Non-pigmented ciliary epithelial cell (primary cell): ENCODE measurements at places on chromosomes 16 and 17.

DNA sequence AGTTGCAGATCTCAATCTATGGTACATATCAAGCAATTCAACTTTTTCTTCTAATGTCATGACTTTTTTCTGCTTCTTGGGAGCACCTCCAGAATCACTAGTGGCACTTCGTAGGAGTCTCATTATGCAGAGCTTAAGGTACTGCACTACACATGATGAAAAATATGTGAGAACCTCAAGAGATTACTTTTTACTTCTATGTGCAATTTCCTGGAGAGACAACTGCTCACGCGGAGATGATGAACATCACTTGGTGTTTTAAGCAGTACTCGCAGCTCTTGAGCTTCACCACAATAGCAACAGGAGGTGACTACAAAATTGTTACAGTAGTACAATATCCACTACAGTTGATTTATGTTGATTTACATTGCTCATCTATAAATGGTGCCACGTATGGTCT, 79.7 kb downstream of the MRTFB start:
- DNase-seq: no peak

DNA sequence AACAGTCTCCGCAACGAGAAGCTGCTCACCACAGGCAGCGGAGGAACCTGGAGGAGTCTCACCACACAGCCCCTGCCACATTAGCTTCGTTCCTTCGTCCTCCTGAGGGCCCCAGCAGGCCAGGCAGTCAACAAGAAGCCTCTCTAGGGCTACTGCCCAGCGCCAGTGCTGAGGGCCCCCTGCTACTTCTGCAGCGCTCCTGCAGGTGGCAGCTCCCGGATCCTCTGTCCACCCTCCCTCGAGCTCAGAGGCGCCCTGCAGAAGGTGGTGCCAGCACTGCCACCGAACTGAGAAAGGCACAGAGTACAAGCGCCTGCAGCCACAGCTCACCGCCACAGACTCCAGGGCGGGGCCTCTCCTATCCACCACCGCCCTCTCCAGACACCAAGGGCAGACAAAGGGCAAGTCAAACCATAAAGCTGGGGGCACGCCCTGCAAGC, 27.3 kb downstream of the KDM8 start:
- DNase-seq: no peak

DNA sequence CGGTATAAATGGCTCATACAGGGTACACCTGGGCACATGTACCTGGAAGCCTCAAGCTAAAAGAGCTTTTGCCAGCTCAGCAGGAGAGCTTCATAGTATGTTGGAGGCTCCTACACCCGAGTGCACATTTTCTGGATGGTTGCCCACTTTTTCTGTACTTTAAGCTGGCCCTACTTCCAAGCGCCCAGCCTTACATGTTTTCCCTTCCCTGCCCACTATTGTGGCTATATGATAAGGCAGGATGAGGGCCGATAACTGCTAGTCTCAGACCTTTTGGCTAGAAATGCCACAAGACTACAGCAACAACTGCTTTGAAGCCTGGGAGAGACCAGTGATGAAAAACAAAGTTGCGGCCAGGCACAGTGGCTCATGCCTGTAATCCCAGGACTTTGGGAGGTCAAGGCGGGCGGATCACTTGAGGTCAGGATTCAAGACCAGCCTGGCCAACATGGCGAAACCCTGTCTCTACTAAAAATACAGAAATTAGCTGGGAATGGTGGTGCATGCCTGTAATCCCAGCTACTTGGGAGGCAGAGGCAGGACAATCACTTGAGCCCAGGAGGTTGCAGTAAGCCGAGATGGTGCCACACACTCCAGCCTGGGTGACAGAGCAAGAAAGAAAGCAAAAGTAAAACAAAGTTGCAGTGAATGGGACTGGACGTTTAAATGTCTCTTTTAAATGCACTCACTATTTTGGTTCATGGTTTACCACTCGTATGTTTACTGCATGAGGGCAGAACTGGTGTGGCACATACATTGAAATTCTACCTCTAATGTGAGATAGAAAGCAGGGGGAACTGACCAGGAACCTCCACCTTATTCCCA, 14.2 kb upstream of the MARCHF10 start:
- DNase-seq: no peak

- DNase-seq: no peak
Measured at GRCh38 chr17:7881276-7882054, 7.1 kb upstream of the CHD3 start.

DNA sequence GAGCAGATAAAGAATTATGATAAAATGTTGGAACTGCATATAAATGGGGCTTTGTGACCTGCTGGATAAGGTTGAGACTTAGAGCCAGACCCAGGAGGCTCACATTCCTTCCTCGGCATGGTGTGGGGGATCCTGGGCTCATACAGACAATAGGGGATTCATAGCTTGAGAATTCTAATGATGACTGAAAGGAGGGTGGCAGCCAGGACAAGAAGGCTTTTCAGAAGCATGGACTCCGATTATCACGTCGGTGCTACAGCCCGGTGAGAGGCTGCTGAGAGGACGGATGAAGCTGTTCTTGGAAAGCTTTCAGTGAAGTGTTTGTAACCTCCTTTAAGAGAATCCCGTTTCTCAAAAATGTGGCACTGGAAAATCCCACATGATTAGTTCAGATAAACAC, 167.2 kb downstream of the ANKFN1 start:
- no peak for DNase-seq

DNA sequence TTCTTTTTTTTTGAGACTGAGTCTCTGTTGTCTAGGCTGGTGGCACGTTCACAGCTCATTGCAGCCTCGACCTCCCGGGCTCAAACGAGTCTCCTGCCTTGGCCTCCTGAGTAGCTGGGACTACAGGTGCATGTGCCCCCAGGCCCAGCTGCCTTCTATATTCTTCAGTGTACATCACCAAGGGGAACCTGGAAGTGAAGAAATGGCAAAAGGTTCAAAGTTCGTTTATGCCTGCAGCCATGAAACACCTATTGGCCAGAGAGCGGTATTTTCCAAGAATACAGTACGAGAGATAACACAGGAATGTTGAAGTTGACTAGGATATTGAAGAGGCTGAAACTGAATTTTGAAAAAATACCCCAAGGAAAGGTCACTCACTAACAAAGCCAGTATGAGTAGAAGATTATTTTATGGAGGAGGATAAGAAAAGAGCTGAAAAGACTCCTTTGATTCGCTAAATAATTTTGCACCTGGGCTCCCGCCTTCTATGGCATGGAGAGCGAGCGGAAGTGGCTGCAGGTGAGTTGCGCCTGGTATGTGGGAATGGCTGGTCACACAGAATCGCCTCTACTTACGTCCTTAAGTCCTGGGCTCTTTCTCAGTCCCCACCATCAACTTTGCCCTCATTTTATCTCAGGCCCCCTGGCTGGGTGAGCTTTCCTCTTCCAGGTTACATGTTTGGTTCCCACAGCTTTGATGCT, 9.8 kb downstream of the ST6GALNAC1 start:
- no peak for DNase-seq

- no peak for DNase-seq
Measured at GRCh38 chr16:57689762-57690558, 4.6 kb upstream of the DRC7 start.

DNA sequence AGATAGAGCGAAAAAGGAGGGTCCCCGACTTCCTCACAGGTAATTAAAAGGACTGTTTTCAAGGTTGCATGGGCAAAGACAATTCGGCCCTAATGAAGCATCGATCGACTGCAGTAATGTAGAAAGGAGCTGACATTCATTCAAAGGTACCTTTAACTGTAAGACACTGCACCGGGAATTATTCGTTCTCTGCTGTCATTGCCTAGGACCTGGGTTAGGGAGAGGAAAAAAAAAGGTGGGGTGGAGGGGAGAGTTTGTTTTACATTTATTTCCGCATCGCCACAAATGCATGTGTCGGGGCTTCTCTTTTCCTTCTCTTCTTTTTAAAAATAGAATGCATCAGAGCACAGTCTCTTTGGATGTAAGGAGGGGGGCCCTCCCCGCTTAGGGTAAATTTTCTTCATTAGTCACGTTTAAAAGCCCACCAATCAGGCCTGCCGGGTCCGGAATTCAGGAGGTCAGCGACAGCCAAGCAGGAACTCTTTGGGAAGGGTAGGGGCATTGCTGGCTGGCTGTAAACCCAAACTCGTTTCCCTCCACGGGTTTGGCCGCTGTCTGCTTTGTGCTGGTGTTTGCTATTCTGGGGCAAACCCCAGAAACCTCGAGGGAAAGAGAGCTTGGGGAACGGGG, 496.2 kb upstream of the ZFHX3 start:
- DNase-seq: no peak

DNA sequence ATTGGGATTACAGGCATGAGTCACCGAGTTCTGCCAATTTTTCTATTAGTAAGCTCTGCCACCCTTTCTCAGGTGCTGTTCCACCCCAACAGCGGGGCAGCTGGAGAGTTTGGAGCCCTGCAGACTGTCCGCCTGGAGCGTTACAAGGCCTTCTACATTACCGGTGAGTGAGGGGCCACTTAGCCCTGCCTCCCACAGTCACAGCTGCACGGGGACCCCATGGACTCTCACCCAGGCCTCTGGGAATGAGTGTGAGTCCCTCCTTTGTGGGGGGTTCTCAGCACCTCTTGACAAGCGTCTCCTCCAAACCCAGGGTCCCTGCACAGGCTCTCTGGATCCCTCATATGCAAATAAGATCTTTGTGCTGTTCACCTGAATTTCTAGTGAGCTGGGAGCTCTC, 56.0 kb downstream of the WIPI1 start:
- no peak for DNase-seq

GRCh38 chr16:53453928-53454327, 19.7 kb downstream of the RBL2 start:
- DNase-seq: no peak

GRCh38 chr16:49800876-49801275, 55.0 kb downstream of the ZNF423 start:
- no peak for DNase-seq

DNA sequence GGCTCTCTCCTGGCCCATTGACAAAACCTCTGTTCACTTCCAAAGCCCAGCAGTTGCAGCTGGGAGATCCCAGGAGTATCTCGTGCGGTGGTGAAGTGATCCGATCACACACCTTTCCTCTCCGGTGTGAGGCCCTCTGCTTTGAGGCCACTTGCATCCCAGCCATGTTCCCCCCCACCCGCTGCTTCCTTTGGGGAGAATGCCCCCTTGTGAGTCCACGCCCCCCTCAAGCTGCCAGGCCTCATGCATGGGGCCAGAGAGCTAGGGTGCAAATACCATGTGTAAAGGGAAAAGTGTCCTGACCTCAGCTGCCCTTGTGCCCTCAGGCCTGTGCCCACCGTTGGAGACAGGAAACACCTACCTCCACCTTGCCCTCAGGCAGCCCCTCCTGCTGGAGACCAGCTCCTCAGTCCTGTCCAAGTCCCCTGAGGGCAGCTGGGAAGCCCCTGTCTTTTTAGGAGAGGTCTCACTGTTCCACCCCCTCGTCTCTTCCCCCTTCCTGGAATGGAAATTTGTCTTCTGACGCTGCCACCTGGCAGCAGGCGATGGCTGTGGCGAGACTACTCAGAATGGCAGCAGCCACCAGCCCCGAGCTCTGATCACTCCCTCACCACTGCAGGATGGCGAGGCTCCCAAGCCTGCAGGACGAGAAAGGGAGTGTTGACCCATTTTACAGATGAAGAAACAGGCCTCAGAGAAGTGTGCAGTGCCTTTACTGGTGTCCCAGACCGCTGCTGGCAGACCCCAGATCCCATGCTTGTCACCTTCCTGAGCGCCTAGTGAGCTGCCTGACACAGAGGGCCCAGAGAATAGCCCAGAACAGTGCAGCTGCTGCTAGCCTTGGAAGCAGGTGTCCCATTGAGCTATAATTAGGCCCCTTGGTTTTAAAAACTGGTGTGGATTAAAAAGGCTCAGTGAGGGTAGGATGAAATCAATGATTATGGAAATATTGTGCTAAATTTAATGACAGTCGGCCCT, 120.6 kb upstream of the CACNG5 start:
- no peak for DNase-seq

DNA sequence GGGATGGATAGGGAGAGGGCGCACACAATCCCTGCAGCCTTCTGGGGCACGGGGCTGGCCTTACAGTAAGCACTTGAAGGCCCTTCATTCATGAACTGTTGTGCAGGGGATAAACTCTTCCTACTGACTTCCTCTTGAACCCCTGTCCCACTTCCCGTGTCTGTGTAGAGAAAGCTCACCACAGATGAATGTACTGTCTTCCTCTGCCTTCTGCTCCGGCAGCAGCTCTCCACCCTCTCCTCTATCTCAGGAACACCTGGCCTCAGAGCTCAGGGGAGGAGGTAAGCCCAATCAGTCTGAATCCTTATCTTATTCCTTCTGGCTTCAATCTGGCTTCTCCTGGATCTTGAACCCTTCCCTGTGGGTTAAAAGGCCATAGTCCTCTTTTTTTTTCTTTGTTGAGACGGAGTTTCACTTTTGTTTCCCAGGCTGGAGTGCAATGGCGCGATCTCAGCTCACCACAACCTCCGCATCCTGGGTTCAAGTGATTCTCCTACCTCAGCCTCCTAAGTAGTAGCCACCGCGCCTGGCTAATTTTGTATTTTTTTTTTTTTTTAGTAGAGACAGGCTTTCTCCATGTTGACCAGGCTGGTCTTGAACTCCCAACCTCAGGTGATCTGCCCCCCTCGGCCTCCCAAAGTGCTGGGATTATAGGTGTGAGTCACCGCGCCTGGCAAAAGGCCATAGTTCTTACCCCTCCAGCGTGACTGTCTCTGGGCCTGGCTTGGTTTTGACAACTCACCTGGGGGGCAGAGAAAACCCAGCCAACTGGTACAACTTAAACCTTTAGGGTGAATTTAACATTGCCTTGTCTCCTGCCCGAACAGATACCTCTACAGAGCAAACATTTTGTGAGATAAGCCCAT, 7.2 kb upstream of the SLC52A1 start:
- no peak for DNase-seq

DNA sequence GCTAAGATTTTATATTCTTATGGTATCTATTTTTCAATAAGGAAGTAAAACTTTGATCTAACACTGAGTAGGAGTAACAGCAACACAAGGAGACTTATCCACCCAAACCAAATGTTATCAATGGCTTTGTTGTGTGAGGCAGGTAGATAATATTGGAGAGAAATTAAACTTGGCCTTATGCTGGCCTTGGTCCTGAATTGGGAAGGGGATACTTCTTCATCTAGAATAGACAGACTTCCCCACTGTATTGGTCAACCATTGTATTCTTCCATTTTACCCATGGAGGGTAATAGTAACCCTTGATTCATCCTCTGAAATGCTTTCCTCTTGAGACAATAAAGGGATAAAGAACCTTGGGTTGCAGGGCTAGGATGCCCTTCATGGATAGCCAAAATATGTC, 76.3 kb upstream of the ANKFN1 start:
- DNase-seq: no peak
